ENCODE measurements at places on chromosomes 5 and 9. TPM values are rescaled to one million over a fixed set of nuclear protein-coding genes. Genes with fewer than 3 reads are reported as not detected.

LCN10 gene
- not detected for total RNA-seq

PLEKHG4B gene
- total RNA-seq = not detected

OCLN gene
- 3.0 TPM for total RNA-seq

PDZD2 gene
- total RNA-seq = under 0.01 TPM

PAPPA gene
- 80.5 TPM for total RNA-seq

FBP2 gene
- not detected for total RNA-seq

IER5L gene
- total RNA-seq = 28.0 TPM

NR2F1 gene
- 20.5 TPM for total RNA-seq

SPATA31E1 gene
- total RNA-seq = not detected

SLC9A3 gene
- total RNA-seq = 1.8 TPM

NTNG2 gene
- 2.4 TPM for total RNA-seq

FCN2 gene
- not detected for total RNA-seq

SV2C gene
- total RNA-seq = 0.08 TPM

PCSK1 gene
- 0.45 TPM for total RNA-seq

PCDHB6 gene
- not detected for total RNA-seq

PCDHA12 gene
- 0.09 TPM for total RNA-seq

RGS14 gene
- total RNA-seq = 3.1 TPM

ZBTB6 gene
- 9.1 TPM for total RNA-seq

PCDHGA2 gene
- total RNA-seq = 3.9 TPM

ANKS6 gene
- 13.8 TPM for total RNA-seq

CYLC2 gene
- total RNA-seq = not detected

BAAT gene
- not detected for total RNA-seq

Measured in fibroblast of the aortic adventitia (primary cell).